Globus pallidus (tissue), 1 donor: ENCODE measurements at places on chromosomes 3 and 15.

DNA sequence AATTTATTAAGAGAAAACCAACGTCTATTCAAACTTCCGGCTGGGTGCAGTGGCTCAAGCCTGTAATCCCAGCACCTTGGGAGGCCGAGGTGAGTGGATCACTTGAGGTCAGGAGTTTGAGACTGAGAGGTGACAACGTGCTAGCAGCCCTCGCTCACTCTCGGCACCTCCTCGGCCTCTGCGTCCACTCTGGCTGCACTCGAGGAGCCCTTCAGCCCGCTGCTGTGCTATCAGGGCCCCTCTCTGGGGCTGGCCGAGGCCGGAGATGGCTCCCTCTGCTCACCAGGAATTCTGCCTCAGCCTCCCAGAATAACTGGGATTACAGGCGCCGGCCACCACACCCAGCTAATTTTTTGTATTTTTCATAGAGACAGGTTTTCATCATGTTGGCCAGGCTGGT is 58.7 kb downstream of the USF3 start:
- DNase-seq, result no peak

DNA sequence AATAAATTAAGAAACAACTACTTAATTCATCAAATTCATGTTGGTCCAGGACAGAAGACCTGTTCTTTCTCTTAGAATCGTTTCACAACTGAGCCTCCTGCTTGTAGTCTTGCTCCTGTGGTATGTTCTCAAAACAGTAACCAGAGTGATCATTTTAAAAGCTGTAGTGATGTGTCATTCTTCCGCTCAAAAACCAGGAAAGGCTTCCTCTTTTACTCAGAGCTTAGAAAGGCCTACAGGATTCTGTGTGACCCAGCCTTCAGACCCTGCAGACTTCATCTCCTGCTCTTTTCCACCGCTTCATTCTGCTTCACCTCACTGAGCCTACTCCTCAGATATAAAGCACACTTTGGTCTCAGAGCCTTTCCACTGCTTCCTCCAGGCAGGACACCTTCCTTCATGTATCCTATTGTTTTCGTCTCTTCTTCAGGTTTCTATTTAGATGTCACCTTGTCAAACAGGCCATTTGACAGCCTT is 22.7 kb downstream of the ST6GAL1 start:
- no peak for DNase-seq

GRCh38 chr15:82830427-82831173 is 21.2 kb downstream of the WHAMM start:
- no peak for DNase-seq

GRCh38 chr3:101936419-101937356 is 87.4 kb downstream of the NFKBIZ start:
- DNase-seq, result no peak

DNA sequence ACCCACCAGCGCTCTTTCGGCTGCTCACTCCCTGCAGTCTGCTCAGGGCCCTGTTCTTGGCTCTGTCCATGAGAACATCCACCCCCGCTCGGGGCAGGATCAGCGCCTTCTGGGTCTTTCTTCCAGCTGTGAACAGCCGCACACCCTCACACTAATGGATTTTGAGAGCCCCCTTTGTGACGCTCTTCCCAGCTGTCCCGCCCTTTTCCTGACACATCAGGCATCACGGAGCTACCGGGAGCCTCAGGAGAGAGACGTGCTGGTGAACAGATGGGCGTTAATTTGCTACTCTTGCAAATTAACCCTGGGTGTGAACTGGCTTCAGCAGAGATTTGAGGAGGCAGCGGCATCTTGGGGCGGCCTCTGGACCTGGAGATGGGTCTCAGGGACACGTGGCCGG is 113.0 kb downstream of the TMEM266 start:
- DNase-seq, result no peak

DNA sequence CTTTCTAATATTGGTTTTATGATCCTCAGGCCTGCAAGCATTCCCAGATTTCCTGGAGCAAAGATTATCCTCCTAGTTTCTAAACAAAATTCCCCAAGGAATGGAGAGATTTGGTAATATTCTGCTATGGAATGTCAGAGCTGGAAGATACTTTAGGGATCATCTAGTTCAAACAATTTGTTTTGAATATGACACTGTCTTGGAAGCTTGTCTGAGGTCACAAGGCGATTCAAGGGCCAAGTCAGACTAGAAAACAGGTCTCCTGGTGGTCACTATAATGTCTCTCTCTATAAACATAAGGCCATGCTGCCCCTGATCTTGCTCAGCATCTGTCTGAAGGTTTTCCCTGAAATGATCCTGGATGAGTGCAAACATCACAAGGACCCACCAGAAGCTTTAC is 143.4 kb upstream of the BCL6 start:
- no peak for DNase-seq

GRCh38 chr3:22141769-22142168 is 390.8 kb upstream of the ZNF385D start:
- DNase-seq, result no peak

GRCh38 chr3:113685124-113685523 is 11.3 kb downstream of the USF3 start:
- DNase-seq, result no peak

- DNase-seq, result no peak
Observed at GRCh38 chr15:58469432-58470353, 37.9 kb downstream of the LIPC start.

GRCh38 chr15:53448232-53449015 is 311.0 kb downstream of the WDR72 start:
- no peak for DNase-seq

DNA sequence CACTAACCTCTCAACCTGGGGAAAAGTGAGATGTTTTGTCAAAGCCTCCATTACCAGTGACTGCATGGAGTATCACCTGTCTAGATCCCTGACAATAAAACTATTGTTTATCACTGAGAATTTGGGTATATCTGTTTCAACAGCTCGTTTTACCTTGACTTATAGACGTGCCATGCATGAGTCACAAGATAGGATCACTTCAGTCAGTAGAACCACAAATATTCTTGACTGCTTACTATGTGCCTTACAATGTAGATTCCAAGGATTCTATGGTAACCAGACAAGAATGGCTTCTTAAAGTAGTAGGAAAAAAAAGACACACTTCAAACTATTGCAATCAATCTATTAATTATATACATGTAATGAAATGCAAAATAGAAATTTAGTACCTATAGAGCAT is 55.7 kb upstream of the GRM7 start:
- DNase-seq, result no peak
